AG04450 (cell line): ENCODE measurements at places on chromosomes 4 and X.

DNA sequence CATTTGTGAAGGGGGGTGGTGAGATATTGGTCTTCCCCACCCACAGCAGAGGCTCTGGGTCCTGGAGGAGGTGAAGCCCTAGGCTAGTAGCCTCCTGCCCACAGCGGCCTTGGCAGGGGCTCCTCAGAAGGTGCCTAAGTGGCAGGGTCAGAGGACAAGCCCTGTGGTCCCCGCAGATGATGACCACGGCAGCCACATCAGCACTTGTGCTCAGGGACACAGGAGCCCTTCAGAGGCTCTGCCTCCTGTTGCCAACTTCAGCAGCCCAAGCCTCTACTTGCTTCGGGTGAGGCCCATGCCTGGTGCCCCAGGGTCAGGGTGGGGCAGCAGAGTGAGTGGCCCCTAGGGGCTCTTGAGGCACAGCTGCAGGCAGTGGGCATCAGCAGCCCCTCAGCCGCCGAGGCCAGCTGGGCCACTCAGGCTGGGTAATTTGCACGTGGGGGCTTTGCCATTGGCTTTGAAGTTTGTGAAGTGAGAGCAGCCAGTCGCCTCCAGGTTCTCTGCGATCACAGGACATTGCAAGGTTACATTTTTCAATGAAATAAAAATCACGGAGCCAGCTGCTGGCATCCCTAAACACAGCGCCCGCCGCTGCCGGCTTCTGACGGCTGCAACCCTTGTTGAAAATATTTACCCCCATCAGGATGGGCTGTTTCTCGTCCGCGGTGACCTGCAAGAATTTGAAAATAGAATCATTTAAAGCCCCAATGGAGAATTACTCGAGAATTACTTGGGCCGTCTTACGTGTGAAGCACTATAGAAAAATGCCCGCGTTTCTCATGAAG is 108.5 kb downstream of the HMX1 start:
- no peak for DNase-seq

DNA sequence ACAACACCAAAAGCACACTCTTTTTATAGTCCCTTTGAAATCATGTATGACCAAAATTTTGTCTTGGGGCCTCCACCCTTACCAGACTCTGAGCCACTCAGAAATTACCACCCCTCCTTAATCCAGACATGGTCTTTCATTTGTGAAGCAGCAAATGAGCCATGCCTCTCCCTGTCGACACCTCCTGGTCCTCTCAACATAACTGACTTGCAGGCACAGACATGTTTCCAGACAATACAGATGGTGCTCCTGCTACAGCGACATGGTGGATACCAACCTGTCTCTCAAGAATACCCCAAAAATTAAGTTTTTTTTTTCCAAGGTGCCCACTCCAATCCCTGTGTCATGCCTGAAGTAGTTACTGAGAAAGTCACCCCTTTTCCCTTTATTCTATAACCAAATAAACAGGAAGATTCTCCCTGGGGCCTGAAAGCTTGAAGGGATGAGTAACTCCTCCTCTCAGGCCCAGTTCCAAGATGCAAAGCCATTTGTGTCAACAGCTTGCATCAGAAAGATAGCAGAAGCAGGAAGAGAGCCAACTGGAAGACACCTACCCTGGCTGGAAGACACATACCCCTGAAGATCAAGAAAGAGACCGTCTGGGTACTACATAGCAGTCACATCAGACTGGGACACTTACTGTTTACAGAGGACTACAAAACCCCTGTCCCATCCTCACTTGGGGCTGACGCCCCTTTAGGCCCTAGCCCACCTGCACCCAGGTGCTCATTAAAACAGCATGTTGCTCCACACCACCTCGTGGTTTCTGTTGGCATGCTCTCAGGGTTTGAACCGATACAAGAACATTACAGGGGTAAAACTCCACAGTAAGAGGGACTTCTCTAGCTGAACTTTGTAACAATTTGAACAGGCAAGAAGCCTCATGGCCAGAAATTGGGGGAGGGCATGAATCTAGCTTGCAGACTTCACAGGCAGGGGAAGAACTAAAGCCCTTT is 5.5 kb upstream of the UGT2B17 start:
- DNase-seq: no peak

DNA sequence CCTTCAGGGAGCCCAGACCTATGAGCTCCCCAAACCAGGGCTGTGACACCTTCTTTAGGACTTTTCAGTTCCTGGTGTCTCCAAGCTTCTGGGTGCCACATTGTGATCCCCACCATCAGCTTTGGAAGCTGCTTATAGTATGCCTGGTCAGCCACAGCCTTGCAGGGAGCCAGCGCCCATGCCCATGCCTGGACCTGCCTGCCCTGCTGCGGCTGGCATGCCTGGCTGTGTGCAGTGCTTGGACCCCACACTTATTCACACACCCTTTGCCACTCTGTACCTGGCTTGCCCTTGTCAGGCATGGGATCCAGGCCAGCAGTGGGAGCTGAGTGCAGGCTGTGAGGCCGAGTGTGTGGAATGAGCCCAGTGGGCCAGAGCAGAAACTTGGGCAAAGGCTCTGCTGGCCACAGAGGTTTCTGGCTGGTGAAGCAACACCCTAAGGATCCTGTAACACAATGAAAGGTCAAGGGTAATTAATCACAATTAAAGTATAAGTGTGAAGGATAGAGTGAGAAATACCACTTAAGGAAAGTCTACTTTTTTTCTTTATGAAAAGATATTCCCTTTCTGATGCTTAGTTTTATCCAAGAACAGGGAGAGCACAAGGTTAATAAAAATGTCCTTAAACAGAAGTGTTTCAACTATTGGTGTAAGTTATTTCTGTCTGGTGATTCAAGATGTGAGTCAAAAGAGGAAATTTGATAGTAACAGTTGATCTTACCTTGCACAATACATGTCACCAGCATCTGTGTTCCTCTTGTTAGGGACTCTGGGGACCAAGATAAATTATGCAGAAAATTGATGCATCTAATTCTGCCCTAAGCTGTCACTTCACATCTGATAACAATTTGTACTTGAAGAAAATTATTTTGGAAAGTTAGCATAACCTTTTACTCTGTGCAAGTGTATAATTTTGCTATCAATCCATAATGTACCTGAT is 161.8 kb downstream of the FAM47A start:
- DNase-seq: no peak

DNA sequence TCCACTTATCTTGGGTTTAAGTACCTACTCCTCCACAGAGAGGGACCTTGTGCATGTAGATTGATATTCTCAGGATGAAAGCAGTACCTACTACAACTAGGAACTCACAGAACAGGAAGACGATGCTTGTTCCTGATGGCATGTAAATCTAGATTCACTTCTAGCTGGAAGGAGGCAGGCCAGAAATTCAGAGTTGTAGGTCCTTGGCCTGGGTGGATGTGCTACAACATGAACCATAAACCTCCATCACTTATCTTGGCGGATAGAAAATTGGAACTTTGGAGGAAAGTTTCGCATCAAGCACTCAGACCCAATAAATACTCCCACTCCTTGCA is 9.3 kb upstream of the SMIM20 start:
- DNase-seq: no peak

- no peak for DNase-seq
These were observed 65.4 kb downstream of the CEP44 start for GRCh38 chr4:174349156-174349555.

DNA sequence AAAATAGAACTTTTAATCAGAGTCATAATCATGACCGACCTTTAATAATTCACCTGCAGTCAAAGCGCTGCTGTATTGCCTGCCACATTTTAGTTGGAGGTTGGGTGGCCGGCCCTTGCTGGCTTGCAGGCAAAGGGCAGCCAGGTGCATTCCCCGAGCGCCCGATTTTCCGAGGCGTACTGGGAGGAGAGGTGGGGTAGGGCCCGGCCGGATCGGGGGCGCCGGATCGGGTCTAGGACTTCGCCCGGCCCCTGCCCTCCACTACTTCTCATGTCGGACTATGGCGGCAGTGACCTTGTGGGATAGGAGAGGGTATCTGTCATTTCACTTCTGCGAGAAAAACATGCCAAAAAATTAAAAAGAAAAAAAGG is 2.5 kb upstream of the RS1 start:
- DNase-seq: no peak

GRCh38 chr4:121127100-121127499 is 37.0 kb downstream of the TNIP3 start:
- DNase-seq: no peak

GRCh38 chr4:81905971-81906370 is 434.3 kb upstream of the RASGEF1B start:
- no peak for DNase-seq

- no peak for DNase-seq
These were observed 180.6 kb upstream of the NUDT6 start for GRCh38 chr4:123102897-123103471.

DNA sequence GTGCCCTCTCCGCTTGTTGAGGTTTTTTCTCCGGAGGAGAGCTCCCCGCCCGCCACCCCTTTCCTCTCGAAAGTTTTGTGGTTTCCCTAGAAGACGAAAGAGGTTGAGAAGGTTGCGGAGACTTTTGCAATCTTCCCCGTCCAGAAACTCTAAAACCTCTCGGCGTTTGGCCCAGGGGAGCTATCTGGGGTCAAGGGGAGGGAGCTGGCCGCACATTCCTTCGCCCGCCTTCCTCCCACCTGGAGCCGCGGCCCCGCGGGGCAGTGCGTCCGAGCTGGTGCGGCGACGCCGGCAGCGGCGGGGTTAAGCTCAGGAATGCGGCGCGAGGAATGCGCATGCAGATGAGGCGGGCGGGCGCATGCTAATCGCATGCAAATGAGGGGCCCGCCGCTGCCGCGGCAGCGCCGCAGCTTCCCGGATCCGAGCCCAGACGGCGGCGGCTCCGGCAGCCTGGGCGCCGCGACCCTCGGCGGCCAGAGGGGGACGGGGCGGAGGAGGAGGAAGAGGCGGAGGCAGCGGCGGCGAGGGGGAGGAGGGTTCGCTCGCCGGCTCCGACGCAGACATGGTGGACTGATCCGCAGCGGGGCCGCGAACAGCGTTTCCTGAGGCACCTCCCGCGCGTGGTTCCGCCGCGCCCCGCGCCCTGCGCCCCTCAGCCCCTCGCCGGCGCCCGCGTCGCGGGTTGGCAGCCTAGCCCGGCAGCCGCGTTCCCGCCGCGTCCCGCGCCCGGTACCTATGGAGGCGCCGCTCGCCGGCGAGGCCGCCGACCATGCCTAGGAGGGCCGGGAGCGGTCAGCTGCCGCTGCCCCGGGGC is at the start of gene WWC2:
TSS of gene WWC2 (plus strand) at position 535 of the 814 bp plus-strand sequence. CDS start at position 770, 235 bp downstream.
- DNase-seq: peak; percentile 79

- DNase-seq: peak; percentile 2
These were observed 79.8 kb upstream of the SMARCAD1 start for GRCh38 chr4:94127707-94128328.

DNA sequence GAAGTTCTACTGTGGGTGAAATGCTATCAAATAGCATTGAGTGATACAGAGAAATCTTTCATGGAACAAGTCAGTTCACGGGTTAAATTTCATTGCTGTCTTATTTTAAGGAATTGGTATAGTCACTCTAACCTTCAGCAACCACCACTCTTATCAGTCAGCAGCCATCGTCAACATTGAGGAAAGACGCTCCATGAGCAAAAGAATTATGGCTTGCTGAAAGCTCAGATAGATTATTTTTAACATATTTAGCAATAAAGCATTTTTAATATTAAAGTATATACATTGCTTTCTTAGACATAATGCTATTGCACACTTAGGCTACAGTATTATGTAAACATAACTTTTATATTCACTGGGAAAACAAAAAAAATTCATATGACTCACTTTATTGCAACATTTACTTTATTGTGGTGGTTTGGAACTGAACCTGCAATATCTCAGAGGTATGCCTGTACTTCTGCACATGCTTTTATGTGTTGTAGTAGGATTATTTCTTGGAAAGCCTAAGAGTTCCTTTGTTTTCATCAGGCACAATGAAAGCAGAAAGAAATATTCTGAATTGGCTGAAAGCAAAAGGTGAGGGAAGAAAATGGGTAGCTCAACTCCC is 586.7 kb downstream of the GBA3 start:
- DNase-seq: no peak
